ENCODE measurements at places on chromosomes 12 and 14.

DNA sequence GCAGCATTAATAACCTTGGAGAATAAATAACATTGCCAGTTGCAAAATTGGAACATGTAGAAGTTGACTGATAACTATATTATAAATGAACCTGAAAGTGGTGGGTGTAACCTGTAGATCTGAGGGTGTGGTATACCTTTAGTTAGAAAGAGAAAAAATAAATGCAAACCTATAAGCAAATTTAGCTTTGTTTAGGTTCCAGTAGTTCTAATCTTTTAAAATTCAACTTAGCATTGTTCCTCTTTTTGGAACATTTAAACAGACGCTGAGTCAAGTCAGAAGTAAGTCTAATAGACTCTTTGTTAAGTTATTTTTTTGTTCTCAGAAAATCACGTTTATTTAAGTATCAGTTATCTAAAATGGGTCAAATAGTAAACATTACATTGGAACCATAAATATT lies 120.0 kb downstream of the DNAI7 start:
- DNase-seq, result no peak

- no peak for DNase-seq
These were observed 4.9 kb downstream of the GMFB start for GRCh38 chr14:54483846-54484245.

GRCh38 chr12:87157791-87158190 lies 871.4 kb downstream of the C12orf50 start:
- peak; percentile 92 for DNase-seq

DNA sequence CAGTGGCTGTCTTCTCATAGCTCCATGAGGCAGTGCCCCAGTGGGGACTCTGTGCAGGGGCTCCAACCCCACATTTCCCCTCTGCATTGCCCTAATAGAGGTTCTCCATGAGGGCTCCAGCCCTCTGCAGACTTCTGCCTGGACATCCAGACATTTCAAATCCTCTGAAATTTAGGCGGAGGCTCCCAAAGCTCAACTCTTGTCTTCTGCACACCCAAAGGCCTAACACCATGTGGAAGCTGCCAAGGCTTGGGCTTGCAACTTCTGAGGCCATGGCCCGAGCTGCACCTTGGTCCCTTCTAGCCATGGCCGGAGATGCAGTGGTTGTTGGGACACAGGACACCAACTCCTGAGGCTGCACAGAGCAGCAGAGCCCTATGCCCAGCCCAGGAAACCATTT lies 20.5 kb upstream of the PPP2R5C start:
- DNase-seq, result no peak

DNA sequence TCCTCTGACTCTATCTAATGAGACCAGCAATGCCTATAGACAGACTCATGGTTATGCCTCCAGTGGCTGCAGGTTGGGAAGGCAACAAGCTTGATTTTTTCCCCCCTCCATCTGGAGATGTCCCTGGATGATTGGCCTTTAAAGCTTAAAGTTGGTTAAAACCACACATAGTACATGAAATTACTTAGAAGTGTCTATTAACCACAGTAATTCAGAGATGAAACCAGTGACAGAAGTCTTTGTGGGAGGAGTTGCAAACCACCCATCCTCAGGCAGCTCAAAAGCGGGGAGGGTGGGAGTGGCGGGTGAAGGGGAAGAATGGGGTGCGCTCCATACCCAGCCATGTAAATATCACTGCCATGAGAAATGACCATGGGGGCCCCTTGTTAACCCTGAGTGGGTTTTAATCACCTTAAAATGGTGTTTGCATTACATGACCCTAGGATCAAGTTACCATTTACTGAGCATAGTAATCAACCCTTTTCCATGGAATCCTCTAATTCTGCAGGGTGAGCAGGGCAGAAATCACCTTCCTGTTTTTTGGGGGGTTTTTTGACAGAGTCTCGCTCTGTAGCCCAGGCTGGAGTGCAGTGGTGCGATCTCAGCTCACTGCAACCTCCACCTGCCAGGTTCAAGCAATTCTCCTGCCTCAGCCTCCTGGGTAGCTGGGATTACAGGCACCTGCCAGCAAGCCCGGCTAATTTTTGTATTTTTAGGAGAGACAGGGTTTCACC lies 133.5 kb downstream of the FOXN3 start:
- no peak for DNase-seq

DNA sequence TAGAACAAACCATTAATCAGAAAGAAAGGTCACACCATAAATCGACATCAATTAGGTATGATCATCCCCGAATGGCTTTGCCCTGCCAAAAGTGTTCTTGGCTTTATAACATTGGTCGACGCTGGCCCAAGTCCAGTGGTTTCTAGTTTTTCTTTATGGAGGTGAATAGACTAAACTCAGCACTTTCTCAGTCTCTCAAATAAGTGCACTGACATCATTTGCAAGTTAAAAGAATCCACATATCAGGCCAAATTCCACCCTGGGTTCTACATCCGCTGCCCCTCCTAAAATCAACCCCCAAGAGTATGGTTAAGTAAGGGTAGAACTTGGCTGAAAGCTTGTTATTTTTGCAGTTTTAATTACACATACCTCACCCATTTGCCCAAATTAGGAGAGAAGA lies 314.3 kb downstream of the C12orf75 start:
- no peak for DNase-seq

GRCh38 chr14:99258876-99259726 lies 12.9 kb downstream of the BCL11B start:
- no peak for DNase-seq

DNA sequence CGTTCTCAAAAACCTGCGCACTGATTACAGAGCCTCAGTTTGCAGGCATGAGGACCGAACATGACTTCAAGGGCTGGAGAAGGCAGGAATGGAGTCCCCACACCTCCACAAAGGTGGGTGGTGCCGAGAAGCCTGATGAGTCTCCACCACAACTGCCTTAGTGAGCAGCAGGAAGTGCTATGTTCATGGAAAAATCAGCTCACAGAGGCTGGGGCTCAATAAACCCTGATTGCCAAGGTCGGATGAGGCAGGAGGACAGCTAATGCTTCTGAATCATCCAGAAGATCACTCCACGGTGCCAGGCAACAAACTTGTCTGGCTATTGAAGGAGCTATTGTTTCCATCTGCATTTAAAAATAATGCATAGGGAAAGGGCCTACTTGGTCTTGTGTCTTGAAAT lies 31.1 kb downstream of the APPL2 start:
- DNase-seq, result peak; percentile 56

DNA sequence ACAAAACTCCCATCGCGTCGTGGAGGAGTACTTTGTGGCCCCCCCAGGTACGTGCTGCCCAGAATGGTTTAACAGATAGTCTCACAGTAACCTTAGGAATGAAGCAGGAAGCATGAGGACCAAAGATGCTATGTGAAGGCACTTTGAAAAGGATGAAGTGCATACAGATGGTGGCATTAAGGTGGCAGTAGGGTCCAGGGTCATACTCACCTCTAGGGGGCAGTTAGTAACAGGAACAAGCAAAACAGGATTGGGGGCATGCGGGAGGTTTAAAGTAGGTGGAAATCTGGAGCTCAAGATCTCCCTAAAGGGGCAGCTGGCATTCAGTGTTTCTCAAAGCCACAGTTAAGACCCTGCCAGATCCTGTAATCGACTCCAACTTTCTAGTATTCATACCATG lies 10.9 kb downstream of the GATC start:
- no peak for DNase-seq

GRCh38 chr12:120367233-120367923 lies 1.6 kb downstream of the MSI1 start:
- DNase-seq, result peak; percentile 39

- no peak for DNase-seq
These were observed 295.2 kb downstream of the SLC16A7 start for GRCh38 chr12:59890896-59891579.

- DNase-seq, result no peak
These were observed 17.8 kb upstream of the OXA1L start for GRCh38 chr14:22748631-22749068.

DNA sequence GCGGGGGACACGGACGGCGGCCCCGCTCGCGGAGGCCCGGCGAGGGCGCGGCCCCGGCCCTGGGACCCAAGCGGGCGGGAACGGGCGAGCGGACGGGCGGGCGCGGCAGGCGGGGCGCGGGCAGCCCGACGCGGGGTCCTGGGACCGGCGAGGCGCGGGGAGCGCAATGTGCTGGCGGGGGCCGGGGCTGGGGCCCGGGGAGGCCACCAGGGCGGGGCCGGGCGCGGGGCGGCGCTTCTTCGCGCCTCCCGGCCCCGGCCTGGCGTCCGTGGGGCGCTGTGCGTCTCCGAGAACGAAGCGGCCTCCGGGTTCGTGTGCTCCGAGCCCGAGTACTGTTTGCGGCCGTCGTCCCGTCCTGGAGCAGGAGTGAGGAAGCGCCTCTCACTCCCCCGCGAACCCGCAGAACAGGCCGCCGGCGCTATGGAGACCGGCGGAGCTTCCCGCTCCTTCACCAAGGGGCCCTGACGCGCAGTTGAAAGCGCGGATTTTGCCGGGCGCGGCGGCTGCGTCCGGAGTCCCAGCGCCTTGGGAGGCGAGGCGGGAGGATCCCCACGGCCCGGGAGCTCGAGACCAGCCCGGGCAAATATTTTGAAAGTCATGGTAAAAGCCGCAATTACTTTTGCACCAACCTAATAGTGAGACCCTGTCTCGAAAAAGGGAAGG lies 420 bp upstream of the ANKLE2 start:
- DNase-seq, result peak; percentile 96

GRCh38 chr14:73785336-73785833 lies 66.2 kb upstream of the PTGR2 start:
- DNase-seq, result peak; percentile 87

GRCh38 chr12:44976246-44976645 lies 74.7 kb downstream of the DBX2 start:
- DNase-seq, result no peak

GRCh38 chr14:22822571-22823098 lies 7.1 kb upstream of the MRPL52 start:
- peak; percentile 95 for DNase-seq

GRCh38 chr12:81043979-81044740 lies 33.7 kb upstream of the ACSS3 start:
- DNase-seq, result no peak

DNA sequence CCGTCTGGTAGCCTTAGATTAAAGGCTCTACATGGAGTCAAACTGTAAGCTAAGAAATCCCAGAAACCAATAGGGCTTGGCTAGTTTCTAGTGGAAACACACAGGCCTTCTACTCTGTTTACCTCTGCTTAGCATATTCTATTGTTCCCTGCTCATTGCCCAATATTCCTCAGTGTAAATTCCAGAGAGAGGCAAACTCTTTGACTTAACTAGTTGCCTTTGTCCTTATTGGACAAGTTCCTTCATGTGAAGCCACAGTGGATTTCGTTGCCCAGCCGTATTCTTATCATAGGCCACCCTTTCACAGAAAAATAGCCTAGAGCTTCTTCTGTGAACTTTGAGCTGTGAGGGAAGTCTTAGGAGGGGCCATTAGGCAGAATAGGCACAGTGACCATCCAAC lies 186.1 kb downstream of the PLCZ1 start:
- no peak for DNase-seq

GRCh38 chr12:120711411-120711810 lies 1.2 kb downstream of the UNC119B start:
- no peak for DNase-seq

DNA sequence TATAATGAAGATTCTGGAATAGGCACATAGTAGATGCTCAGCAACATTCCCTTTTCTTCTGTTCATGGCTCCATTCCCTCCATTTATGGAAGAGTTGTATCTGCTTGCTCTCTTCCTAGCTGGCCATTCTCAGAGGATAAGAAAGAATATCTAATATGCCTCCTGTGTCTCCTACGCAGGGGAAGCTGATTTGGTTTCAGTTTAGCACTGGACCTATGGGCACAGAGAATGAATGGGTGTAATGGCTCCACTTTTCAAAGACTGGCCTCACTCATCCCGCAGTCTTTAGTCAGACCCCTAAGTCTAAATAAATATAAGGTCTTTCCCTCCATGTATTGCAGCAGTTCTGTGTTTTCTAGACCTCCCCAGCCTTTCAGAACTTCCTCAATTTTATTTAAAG lies 2.0 kb downstream of the PKP2 start:
- no peak for DNase-seq

DNA sequence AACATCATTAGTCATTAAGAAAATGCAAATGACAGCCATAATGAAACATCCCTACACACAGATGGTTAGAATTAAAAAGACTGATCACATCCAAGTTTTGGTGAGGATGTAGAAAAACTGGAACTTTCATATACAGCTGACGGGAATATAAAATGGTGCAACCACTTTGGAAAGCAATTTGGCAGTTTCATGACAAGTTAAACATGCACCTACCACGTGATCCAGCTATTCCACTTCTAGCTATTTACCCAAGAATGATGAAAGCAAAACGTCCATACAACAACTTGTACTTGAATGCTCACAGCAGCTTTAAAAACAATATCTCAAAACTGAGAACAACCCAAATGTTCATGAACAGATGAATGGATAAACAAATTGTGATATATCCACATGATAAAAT lies 77.9 kb upstream of the AVPR1A start:
- peak; percentile 3 for DNase-seq

- DNase-seq, result no peak
These were observed 468.7 kb downstream of the NOVA1 start for GRCh38 chr14:26128931-26129671.

DNA sequence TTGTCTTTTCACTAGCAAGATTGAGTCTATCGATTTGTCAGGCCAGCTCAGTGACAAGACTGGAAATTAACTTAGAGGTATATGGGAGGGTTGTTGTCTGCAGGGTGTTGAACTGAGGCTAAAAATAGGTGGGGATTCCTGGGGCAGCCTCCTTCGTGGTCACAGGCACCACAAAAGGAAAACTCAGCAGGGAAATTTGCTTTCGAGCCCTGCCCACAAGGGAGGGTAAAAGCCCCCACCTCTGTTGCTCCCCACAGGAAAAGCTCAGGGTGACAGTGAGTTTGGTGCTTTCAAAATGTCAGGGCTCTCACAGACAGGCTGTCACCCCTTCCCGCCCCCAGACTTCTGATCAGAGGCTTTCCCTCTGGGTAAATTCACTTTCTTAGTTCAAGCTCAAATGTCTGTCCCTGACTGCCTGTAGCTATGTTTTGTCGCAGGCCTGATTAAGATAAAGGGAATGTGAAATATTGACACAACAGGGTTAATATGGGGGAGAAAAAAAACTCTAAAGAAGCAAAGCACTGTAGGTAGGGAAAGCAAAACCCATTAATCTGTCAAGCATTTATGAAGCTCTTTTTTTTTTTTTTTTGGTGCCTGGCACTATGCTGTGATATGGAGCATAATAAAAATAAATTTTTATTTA lies 11.7 kb upstream of the NFKBIA start:
- no peak for DNase-seq
